Lung (tissue), 17 donors: ENCODE measurements at places on chromosomes 4 and X. TPM values are rescaled to one million over a fixed set of nuclear protein-coding genes. Genes with fewer than 3 reads are reported as not detected.

- peaks cover 11% of the 10 kb centered on the region for H3K4me1 ChIP-seq
- no peaks in the 10 kb centered on the region for H3K27me3 ChIP-seq
- peak; percentile 81 for DNase-seq
- peak overlapping the region; percentile 95 for H3K4me3 ChIP-seq
- H3K27ac ChIP-seq = peak overlapping the region; percentile 94
Measured at GRCh38 chr4:119212964-119213606, 572 bp downstream of the USP53 start.

DNA sequence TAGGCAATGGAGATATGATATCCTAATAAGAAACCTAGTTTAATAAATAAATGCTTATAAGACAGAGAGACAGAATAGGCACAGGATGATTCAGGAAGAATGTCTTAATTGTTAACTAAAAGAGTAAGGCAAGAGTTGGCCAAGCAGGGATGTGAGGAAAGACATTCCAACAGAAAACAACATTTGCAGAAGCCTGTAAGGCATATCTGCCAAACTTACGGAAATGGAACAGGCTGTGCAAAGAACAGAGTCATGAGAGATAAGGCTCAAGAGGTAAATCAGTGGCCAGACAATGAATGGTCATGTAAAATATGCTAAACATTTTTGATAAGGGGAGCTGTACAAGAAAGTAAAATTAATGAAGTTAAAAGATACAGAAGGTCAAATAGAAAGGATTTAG, 134.9 kb downstream of the KCTD8 start:
- no peak for DNase-seq
- no peaks in the 10 kb centered on the region for H3K27me3 ChIP-seq
- no peaks in the 10 kb centered on the region for H3K4me1 ChIP-seq
- no peak overlapping the region for H3K27ac ChIP-seq
- no peak overlapping the region for H3K4me3 ChIP-seq

TAB3 gene
- total RNA-seq = 24.8 TPM

GDPD2 gene
- not detected for total RNA-seq

DNA sequence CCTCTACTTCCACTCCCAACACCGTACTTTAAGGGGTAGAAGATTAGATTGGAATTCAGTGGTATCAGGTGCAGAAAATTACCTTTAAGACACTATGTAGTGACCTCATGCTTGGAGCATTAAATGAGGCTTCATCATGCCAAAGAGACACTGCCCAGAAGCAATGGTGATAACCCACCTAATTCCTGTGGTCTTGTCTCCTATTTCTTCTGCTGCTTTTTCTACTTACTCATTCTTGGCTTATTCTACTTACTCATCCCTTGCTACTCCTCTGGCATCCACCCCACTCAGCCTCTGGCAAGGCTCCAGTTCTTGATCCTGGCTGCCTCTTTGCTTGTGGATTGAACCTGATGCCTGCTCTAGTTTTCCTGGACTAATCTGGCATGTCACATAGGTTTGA, 62.3 kb upstream of the ADAMTS3 start:
- DNase-seq = no peak
- no peaks in the 10 kb centered on the region for H3K4me1 ChIP-seq
- no peak overlapping the region for H3K27ac ChIP-seq
- H3K27me3 ChIP-seq = no peaks in the 10 kb centered on the region

RXFP1 gene
- total RNA-seq = 10.7 TPM
